Left renal cortex interstitium (tissue), 4 donors: ENCODE measurements at places on chromosomes 16 and 17.

DNA sequence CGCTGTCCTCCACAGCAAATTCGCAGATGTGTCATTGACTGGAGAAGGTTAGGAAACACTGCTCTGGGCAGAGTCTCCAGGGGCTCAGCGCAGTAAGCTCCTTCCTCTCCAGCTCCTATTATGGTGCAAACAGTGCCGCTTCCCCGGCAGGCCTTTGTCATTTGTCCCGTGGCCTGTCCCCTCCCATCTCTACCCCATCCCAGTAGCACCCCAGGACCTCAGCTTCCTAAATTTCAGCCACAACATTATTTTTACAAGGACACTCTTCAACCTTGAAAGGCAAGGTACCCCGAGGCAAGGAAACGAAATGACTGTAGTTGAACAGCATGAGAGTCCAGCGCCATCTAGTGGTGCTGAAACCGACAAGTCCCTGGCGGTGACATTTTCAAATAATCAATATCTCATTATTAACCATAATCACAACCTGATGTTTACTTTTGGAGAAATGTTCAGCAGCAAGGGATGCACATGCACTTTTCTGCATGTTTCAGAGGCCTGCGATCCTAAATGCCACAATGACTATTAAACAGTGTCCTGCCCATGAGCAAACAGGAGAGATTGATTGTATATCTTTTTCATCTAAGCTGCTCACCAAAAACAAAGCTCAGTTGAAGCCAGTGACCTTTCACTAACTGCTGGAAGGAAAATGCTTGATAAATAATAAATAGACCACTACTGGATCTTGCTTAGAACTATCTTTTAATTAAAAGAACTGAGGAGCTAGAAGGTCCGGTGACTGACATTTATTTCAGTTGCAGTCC lies 16.5 kb downstream of the MRPS23 start:
- DNase-seq = no peak

DNA sequence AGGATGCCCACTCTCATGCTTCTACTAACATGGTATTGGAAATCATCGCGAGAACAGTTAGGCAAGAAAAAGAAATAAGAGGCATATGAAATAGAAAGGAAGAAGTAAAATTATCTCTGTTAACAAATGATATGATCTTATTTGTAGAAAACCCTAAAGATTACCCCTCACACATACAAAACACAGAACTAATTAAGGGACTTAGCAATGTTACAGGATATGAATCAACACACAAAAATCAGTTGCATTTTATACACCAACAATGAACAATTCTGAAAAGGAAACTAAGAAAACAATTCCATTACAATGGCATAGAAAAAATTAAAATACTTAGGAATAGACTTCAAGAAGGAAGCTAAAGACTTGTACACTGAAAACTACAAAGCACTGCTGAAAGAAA lies 2.7 kb upstream of the CAPNS2 start:
- DNase-seq = no peak

DNA sequence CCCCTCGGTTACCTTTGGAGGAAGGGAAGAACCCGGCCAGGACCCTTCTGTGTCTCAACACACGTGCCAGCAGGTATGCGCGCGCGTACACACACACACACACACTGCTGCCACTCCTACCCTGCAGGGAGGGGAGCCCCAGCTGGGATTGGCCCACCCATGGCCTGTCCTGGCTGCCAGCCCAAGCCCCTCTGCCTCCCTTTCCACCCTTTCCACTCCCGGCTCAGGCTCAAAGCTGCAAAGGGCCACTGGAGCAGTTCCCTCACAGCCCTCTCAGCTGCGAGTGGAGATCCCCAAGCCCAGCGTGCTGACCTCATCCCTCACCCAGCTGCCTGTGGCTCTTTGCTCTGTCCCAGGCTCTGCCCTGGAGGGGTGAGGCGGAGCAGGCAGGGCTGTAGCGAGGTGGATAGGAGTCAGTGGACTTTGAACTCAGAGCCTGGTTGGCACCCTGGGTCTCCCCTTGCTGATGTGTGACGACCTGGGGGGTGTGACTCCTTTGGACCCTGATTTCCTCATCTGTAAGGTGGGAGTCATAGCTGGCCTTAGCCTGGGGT lies 14.5 kb downstream of the KIF19 start:
- no peak for DNase-seq

DNA sequence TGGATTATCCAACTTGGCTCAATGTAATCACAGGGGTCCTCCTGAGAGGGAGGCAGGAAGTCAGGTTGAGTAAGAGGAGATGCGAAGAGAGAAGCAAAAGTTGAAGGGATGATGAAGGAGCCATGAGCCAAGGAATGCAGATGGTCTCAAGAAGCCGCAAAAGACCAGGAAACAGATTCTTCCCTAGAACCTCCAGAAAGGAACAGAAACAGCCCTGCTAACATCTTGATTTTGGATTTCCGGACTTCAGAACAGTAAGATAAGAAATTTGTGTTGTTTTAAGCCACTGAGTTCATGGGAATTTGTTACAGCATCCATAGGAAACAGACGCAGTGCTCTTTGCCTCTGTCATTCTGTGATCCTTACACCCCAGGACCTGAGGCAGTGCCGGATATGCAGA lies 26.8 kb downstream of the CMTR2 start:
- no peak for DNase-seq

DNA sequence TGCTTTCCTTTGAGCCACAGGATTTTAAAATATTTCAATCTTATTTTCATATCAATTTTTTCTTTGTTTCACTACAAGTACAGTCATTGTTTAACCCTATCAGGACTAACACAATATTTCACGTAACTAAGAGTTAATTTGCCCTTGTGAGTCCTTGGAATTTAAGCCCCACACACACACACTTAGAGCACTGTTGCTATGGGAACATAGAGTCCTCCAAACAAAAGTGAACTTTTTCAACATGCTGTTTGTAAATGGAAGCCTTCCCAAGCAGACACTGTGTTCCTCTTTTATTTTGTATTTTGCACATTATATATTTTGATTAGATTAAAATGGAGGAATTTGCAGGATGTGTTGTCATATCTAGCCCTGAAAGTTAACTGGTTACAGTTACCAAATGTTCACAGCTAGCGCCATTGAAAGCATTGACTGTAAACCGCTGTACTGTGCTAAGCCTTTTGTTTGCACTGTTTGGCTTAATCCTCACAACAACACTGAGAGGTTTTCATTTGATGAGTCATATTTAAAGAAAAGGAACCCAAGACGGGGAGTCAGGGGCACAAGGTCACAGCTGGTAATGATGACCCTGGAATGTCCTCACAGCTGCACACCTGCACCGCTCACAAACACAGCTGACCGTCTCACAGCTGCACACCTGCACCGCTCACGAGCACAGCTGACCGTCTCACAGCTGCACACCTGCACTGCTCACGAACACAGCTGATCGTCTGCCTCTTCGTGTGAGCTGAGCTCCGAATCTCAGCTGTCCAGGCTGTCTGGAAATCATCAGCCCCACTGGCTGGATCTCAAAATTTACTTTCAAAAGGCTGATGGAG lies 6.3 kb downstream of the HSBP1 start:
- DNase-seq = no peak

GRCh38 chr17:13158494-13159240 lies 140.8 kb upstream of the ELAC2 start:
- no peak for DNase-seq

- no peak for DNase-seq
These were observed 1.0 kb downstream of the BAHCC1 start for GRCh38 chr17:81396278-81396721.

GRCh38 chr17:381516-381915 lies 28.9 kb upstream of the RPH3AL start:
- no peak for DNase-seq

GRCh38 chr17:19402171-19402570 lies 8.9 kb upstream of the RNF112 start:
- no peak for DNase-seq

- DNase-seq = no peak
These were observed 41.7 kb downstream of the SYNRG start for GRCh38 chr17:37567538-37567937.

DNA sequence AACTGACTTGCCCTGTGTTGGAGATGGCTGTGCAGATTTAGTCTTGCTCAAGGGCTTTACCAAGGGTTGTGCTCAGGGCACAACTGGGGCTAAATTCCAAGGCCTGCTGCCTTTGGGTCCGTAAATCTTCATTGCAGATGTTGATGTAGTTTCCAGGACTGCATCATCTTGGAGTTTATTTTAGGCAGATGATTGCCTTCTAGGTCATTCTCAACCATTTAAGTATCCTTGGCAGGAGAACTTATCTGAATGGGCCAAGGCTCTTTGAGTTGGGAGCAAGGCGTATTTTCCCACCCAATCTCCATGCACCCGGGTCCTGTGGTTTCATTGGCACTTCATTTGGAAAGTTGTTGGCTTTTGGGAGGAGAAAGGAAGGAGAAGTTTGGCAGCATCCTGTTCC lies 200.3 kb downstream of the MSI2 start:
- DNase-seq = no peak

- DNase-seq = no peak
These were observed 15.2 kb downstream of the SOCS3 start for GRCh38 chr17:78344666-78345065.

DNA sequence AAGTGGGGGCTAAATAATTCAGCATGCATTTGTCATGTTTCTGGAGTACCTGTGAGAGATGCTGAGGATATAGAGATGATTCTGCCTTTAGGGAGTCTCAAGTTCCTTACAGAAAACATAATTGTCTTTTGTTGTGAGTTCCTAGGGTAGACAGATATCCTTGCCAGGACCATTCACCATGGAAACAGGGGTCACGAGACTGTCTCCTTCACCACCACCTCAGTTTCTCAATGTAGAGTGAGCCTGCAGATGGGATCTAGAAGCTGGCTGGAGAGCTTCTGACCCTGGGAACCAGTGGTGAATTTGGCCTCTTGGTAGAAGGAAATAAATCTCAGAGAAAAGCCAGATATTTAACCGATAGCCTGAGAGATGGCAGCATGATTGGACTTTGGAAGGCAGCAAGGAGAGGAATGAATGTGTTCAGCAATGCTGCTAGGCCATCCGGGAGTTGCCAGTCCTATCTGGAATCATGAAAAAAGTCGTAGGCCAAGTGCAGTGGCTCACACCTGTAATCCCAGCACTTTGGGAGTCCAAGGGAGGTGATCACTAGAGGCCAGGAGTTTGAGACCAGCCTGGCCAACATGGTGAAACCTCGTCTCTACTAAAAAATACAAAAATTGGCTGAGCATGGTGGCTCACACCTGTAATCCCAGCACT lies 7.4 kb upstream of the HDAC5 start:
- DNase-seq = no peak

DNA sequence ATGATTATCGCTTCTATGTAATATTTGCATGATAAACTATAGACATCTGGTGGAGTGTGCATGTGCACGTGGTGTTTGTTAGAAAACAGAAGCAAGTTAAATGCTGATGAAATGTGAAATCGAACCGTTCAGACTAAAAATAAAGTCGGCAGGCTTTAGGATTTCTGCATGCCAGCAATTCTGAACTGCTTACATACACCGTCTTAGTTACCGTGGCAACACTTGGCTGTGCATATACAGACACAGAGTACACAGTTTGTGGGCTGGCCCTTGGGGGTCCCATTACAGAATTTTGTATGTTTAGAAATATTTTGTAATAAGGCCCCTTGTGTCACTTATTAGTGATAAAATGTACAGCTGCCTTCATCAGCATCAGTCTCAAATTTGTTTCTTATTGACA lies 605.5 kb downstream of the RBFOX1 start:
- no peak for DNase-seq

DNA sequence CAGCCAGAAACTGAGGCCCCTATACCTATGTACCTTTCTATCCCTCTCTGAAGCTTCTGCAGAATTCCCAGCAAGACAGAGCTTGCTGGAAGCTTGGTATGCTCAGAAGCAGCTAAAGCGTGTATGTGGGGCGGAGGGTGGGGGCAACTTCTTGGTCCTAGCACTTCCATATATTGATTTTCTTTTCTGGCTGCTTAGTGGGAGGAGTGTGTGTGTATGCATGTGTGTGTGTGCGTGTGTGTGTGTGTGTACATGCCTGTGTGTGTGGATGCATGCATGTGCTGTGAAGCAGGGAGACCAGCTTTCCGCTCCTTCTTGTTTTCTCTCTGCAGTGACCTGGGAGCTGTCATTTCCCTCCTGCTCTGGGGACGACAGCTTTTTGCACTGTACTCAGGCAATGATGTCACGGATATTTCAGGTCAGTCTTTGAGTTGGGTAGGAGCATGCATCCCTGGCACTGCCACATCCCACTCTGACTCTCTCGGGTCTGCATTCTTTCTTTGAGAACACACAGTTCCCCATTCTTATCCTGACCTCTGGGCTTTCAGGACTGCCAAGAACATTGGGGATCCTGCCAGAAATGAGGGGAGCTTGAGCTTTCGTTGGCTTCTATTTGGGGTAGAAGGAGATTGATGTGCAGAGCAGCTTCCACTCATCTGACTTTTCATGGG lies 10.7 kb downstream of the HPR start:
- DNase-seq = no peak

GRCh38 chr16:78879011-78879410 lies 721.5 kb downstream of the MAF start:
- no peak for DNase-seq

DNA sequence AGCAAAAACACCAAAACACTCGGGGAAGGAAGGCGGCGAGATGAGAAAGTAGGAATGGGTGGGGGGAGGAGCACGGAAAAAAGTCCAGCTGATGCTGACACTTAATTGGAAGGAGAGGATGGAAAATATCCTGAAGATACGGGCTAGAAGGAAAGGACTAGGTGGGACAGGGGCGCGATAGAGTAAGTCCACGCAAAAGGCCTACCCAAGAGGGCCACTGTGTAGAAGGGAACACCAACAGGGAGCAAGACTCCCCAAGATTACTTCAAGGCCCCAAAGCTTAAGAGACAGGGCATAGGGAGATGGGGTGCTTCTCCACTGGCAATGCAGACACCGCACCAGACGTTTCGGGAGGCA lies 736 bp downstream of the APPBP2 start:
- DNase-seq = peak; percentile 22

- no peak for DNase-seq
These were observed 23.5 kb downstream of the SPECC1 start for GRCh38 chr17:20032636-20033035.

DNA sequence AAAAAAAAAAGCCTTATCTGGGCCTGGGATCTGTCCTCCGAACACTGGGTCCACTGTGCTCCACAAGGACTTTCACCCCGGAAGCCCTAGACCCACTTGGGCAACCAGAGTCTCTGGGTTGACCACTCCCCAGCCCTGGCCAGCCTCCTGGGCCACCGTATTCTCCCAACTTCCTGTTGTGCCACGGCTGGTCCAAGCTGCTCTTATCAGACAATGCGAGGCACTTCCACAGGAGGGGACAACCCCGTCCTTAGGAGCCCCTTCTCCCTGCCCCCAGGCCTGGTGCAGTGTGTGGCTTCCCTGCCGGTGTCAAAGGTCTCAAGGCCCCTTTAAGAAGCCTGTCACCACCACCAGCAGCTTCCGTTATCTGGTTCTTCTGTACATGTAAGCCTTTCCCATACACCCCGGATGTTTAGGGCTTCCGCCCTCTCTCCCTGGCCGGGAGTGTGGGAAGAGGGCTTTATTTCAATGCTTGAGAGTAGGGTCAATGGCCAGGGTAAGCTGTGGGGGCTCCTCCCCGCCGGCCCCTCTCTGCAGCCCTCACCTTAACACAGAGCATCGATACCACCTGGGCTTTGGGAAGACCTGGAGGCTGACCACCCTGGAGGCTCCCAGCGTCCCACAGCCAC lies 313.0 kb downstream of the SEC14L1 start:
- DNase-seq = no peak

GRCh38 chr16:75343286-75343685 lies 90.0 kb downstream of the CFDP1 start:
- DNase-seq = no peak
